ENCODE measurements at places on chromosomes 3 and 15.

GRCh38 chr3:155382396-155383042 is 89.0 kb upstream of the STRIT1 start:
- DNase-seq, result no peak

DNA sequence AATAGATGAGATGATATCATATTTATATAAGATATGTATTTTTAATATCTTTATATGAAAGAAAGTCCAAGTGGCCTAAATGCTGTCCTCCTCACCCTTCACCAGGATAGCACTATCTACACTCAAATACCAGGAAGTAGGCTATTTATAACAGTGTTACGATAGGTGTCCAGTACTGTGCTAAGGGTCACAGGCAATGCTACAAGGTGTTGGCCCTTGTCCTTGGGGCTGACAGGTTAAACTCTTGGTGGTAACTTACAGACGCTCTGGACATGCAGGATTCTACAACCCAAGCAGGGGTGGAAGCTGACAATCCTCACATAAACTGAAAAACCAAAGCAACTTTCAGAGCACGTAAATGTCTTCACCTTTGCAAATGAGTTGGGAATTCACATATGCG is 22.3 kb downstream of the NCEH1 start:
- DNase-seq, result no peak

DNA sequence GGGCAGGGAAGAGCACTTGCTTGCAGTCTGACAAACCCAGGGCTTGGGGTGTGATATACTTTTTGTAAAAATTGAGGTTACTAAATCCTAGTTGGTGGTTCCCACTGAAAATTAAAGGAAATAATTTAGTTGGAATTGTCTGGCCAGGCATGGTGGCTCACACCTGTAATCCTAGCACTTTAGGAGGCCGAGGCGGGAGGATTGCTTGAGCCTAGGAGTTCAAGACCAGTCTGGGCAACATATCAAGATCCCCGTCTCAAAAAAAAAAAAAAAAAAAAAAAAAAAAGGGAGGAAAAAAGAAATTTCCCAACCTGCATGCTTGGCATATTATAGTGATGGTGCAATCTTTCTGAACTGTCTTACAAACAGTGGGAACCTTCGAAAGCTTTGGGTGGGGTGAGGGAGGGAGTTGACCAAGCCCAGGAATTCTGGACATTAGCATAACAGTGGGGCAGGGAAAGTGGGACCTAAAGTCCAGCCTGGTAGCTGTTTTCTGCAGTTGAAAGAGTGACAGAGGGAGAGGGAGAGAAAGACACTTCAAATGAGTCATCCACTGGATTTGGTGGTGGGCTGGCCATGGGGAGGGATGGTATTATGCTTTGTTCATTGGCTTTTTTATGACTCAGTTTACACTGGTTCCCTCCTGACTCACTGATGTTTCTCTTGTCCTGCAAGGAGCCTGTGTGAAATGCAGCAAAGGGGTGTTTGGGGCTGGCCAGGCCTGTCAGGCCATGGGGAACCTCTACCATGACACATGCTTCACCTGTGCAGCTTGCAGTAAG is 41.1 kb downstream of the LIMD1 start:
- DNase-seq, result no peak

DNA sequence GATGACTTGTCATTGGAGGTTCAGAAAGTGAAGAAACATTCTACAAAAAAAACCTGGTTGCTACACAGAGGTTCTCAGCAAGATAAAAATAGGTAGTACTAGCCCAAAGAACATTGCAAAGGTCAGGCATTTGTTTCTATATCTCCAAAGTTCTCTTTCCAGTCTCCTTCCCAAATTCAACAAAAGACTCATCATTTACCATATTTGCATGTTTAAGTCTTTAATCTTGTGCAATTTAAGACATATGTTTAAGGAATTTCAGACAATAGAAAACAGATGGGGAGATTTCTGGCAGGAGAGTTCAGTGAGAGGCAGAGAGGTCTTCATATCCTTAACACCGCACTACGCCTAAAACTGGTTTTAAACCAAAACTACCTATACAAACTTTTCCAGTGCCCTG is 173.8 kb upstream of the THBS1 start:
- DNase-seq, result no peak

Measured in stimulated activated CD8-positive, alpha-beta memory T cell treated with anti-CD3 and anti-CD28 coated beads, Interleukin-15, amount 100 ng/mL, for 1 hour (primary cell).